ENCODE measurements at places on chromosomes 13 and 19.

- no peak for DNase-seq
Observed at GRCh38 chr13:45564133-45564776, 51.3 kb downstream of the ERICH6B start.

GRCh38 chr13:70905035-70905434 lies 796.8 kb upstream of the KLHL1 start:
- no peak for DNase-seq

GRCh38 chr13:98917116-98917515 lies 60.7 kb downstream of the DOCK9 start:
- DNase-seq = no peak

- peak; percentile 17 for DNase-seq
Observed at GRCh38 chr19:3507371-3508120, 1.4 kb downstream of the FZR1 start.

- DNase-seq = no peak
Observed at GRCh38 chr13:113075711-113076110, 29.9 kb upstream of the F7 start.

DNA sequence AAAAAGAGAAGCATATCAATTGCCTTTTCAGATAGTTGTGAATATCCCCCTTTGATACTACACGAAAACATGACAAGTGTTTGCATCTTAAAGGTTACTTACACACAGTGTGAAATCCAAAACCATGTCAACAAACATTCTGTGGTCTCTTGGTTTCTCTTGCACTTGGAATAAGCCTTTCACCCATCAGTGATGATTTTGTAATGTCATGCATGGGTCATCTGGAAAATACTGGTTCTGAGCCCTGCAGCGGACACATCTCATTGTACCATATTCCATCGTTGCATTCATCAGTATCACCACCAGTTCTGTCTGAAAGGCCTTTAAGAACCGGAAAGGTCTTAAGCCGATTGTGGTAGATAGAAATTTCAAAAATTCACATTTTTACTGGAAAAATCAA lies 65.4 kb upstream of the SOX1 start:
- no peak for DNase-seq

DNA sequence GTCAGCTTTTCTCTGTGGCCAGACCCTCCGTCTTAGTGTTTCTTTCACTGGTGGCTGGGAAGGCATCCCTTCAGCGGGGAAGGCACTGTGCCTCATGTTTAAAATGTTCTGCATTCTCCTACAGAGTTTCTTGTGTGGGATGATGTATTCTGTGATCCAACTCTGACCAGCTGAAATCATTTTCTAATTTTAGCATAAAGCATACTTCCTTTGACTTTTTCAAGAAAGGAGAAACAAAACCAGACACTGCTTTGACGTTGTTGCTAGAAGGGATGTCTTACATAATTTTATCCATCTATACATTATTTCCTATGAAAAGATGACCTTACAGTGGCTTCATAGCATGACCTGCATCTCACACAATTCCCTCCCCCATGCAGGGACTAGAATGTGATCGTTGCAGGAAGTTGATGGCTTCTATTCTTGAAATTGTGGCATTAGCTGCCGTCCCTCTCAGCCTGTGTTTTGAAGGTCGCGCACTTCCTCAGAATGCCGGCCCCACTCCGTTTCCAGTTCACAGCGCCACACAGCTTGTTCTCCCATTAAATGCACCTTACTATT lies 38.6 kb upstream of the TEX29 start:
- no peak for DNase-seq

GRCh38 chr13:54536112-54536511 lies 1507.5 kb downstream of the OLFM4 start:
- DNase-seq = no peak

- no peak for DNase-seq
Observed at GRCh38 chr13:94479616-94480015, at the start of gene DCT. Gene DCT (minus strand): TSS chr13:94479682. CDS start chr13:94479255, 427 bp downstream.

GRCh38 chr19:10928563-10929401 lies at the start of the genes TIMM29 and YIPF2:
Gene TIMM29 (plus strand): TSS chr19:10928811. CDS start chr19:10928823, 12 bp downstream.
Gene YIPF2 (minus strand): TSS chr19:10928639. CDS start chr19:10928410, 229 bp downstream.
- DNase-seq = peak; percentile 98

DNA sequence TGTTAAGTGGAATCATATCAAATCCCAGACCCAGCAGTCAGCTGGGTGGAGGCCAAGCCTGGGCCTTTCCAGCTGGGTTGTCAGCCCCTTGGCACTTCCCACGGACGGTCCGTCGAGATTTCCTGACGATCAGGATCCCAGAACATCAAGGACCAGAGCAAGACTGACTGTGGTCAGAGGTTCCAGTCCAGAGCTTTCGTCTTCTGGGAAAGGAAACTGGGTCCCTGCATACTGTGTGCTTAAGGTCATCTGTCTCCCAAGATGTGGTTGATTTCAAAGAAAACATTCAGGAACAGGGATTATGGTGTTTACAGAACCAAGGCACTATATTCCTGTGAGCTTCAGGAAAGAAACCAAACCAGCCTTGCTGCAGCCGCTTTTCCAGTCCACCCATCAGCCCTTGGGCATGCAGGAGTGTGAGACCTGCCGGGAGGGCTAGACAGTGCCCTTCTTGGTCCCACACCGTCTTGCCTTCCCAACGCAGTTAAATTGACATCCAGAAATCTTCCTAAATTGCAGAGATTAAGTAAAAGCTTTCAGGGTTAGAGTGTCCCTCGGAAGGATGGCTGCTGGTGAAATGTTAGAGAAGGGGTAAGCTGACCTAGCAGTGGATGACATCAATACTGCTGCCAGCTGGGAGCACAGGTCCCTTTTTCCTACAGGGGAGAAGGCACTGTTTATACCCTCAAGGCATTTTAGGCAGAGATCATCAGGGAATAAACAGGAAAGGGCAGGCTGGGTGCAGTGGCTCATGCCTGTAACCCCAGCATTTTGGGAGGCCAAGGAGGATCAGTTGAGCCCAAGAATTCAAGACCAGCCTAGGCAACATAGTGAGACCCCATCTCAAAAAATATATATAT lies 5.0 kb upstream of the C19orf33 start:
- no peak for DNase-seq

GRCh38 chr19:4472174-4472974 lies at the start of gene HDGFL2:
Gene HDGFL2 (plus strand): TSS chr19:4472297. CDS start chr19:4472351, 54 bp downstream.
- no peak for DNase-seq

- no peak for DNase-seq
Observed at GRCh38 chr13:54705738-54706137, 1677.1 kb downstream of the OLFM4 start.

DNA sequence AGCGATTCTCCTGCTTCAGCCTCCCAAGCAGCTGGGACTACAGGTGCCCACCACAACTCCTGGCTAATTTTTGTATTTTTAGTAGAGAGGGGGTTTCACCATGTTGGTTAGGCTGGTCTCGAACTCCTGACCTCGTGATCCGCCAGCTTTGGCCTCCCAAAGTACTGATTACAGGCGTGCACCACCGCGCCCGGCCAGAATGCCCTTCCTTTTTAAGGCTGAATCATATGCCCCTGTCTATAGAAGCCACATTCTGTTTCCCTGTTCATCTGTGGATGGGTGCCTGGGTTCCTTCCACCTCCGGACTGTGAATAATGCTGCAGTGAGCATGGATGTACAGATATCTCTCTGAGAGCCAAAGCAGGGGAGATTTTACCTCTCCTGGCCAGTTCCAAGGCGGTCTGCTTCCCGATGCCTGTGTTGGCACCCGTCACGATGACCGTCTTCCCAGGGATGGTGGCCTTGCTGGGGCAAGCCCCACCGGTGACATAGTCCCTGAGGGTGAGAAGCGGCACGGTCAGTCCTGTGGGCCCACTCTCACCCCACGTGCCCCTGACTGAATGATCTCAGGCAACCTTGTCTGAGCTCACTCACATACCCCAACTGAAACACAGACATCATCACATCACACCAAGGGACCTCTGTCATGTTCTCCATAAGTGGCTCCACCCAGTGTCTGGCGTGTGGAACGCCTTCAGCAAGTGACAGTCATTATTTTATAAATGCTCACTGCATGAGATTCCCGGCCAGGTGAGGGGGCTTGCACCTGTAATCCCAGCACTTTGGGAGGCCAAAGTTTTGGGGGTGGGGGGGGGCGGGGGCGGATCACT lies 4.0 kb downstream of the RDH13 start:
- DNase-seq = no peak

- peak; percentile 19 for DNase-seq
Observed at GRCh38 chr13:59677966-59678814, 485.5 kb downstream of the DIAPH3 start.

- DNase-seq = no peak
Observed at GRCh38 chr13:65260946-65261891, 1968.9 kb downstream of the PCDH9 start.

DNA sequence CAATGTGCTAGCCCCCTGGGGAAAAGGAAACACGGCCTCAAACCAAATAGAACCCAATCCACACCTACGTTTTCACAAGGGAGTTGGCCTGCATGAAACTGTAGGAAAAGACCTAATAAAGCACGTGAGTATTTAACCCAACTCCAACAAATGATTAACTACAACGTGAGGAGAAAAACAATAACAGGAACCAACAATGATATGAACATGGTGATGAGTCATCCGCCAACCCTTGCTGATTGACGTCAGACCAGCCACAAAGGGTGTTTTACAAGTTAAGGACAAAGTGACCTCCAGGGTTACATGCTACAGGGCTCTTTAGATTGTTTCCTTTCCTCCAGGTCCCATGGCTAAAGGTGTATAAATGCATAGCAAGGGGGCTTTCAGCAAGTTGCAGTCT lies 460.5 kb downstream of the COG6 start:
- DNase-seq = no peak

DNA sequence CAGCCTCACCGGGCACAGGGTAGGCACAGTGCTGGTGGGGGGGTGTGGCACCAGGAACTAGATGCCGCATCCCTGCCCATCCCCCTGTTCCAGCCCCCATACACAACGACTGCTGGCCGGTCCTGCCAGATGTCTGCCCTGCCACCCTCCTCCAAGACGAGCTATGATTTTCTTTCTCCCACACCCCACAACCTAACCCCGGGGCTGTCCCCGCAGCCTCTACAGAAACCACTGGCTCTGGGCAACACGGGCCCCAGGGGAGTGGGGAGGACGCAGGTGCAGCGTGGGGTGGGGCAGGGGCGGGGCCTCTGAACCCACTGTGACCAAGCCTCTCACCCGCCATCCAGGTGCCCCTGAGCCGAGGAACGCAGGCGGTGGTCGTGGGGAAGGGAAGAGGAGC lies 15.5 kb downstream of the PGLS start:
- no peak for DNase-seq

- DNase-seq = peak; percentile 38
Observed at GRCh38 chr13:95536632-95537241, 15.8 kb upstream of the CLDN10 start.

DNA sequence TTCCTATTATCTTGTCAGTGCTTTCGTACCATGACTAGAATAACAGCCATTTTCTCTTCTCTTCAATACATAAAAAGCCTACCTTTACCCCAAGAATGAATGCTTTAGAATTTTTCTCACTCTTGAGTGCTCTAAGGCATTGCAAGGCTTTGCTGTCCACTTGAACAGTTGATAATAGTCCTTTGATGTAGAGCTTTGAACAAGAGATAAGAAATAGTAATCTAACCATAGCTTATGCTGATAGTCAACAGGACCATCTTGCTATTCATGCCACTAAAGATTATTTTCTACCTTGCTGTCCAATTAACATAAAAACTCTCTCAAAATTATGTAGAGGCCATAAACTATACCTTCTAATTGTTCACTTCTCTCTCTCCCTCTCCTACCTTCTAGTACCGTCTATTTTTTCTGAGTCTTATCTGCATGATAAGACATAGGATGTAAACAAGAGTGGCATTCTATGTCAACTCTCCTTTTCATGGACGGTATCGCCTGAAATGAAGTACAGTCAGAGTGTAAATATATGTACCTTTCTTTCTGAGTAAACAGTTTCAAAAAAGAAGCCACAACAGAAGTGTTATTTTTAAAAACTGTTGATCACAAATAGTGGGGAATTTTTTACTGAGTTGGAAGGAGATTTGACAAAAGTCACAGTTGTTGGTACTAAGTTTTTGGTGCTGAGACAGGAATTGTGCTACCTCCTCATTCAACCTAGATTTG lies 297.9 kb downstream of the NDFIP2 start:
- no peak for DNase-seq

DNA sequence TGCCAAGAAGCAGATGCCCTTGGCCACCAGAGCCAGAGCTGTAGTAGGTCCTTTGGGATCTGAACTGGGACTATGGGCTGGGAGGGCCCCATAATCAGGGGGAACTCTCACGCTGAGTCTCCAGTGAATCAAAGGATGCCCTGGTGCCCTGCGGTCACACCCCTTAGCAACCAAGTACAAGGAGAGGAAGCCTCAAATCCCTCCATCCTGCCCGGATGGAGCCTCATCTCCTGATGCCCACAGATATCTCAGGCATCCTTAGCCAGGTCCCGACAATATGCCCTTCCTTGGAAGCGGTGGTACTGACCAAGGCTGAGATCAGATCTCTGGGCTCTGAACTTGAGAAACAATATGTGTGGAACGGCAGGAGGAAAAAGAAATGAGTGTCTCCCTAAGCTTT lies 1.7 kb downstream of the PLEKHA4 start:
- no peak for DNase-seq

- no peak for DNase-seq
Observed at GRCh38 chr19:9058905-9059667, 27.8 kb upstream of the OR1M1 start.

- DNase-seq = no peak
Observed at GRCh38 chr19:28437390-28438346, 775.3 kb downstream of the UQCRFS1 start.

DNA sequence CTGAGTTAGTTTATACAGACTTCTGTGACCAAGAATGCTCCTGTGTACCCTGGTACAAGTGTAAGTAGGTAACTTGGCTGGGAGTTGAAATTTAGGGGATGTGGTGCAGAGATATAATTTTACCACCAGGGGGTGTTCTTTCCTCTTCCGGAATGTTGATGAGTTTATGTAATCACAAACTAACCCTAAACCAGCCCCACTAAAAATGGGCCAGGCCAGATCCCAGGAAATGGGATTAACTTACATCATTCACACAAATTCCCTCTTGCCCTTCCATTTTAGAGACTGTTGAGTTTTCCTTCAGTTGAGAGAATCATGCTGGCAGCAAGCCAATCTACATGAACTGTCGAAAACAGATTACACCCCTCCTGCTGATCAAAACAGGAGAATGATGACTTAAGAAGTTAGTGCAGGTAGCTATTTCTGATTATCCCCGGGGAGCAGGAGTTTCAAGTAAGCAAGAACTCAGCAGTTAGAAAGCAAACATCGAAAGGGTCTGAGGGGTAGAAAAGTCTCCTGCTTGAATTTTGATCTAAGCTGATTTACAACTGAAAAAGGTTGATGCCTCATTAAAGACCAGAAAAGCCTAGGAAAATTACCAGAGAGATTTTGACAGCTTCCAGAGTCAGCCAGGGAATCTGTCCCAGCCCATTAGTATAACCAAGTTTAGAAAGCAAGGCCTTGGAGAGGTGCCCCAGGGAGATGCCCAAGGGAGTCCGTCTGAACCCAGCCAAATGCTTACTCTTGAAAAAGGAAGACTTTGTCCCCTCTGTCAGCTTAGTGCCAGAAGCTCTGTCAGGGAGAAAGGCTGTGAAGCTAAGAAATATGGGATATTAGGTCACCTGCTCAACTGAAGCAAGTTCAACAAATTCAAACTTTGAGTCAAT lies 32.3 kb upstream of the MED4 start:
- DNase-seq = peak; percentile 58

Data from NCI-H2081 (cell line).